CD8-positive, alpha-beta memory T cell (primary cell): ENCODE measurements at places on chromosomes 5 and 9.

GRCh38 chr5:139664727-139665351 lies 16.7 kb downstream of the CXXC5 start:
- no peak for DNase-seq

DNA sequence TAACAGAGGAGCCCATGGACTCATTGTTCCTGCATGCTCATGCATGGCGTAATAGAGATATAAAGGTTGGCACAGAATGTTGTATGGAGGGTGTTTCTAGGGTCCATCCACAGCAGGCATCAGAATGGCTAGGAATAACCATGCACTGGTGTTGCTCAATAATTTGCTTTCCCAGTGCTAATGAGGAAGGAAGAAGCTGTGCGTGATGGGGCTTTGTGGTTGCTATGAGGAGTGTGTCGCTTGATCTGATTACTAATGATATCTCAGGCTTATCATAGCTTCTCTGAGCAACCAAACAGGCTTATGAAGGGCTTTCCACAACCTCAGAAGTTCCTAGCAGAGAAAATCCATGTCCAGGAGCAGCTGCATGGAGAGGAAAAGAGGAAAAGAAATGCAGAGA lies 151.3 kb upstream of the TRPC7 start:
- no peak for DNase-seq

DNA sequence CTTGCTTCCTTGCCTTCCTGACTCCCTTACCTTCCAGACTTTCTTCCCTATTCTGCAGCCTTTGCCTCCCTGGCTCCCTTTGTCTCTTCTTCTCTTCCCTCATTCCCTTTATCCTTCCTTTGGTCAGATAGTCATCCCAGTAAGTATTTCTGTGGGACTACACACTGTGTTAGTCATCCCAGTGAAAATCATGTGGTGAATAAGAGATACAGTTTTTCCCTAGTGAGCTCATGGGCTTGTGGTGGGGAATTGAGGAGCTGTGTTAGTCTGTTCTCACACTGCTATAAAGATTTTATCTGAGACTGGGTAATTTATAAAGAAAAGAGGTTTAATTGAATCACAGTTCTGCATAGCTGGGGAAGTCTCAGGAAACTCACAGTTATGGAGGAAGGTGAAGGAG lies 109.8 kb upstream of the EDIL3 start:
- DNase-seq, result no peak

- DNase-seq, result no peak
Observed at GRCh38 chr5:94754824-94755223, 136.4 kb downstream of the SLF1 start.

DNA sequence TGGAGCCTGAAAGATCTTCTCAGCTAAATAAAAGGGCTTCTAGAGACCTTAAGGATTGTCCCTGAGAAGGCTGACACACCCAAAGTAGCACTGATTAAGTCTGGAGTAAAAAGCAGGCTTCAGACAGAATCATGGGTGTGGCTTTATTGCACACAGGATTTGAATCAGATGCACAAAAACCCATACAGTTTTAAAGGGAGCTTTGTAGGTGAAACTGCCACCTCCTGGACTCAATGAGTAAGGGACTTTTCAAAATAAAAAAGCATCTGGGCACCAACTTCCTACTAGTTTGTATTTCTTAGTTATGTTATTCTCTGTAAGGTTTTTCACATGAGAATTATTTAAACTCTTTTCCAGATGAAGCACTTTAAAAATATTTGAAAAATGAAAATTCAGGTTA lies 129.4 kb downstream of the EDIL3 start:
- no peak for DNase-seq

GRCh38 chr5:6786786-6787495 lies 73.7 kb downstream of the TENT4A start:
- no peak for DNase-seq

DNA sequence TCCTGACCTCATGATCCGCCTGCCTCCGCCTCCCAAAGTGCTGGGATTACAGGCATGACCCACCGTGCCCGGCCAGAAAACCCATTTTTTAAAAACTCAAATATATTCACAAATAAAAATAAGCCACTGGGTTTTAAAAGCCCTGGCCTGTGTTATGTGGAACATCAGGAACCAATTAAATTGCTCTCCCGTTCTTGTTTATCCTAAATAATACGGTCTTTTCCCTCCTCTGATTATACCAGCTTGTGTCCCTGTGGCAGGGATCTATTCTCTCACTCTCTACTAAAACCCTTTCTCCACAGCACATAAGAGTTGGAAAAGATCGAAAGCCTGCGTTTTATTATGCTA lies 30.1 kb upstream of the LPAR1 start:
- no peak for DNase-seq

GRCh38 chr5:179758955-179759354 lies 26.3 kb downstream of the MAML1 start:
- no peak for DNase-seq

DNA sequence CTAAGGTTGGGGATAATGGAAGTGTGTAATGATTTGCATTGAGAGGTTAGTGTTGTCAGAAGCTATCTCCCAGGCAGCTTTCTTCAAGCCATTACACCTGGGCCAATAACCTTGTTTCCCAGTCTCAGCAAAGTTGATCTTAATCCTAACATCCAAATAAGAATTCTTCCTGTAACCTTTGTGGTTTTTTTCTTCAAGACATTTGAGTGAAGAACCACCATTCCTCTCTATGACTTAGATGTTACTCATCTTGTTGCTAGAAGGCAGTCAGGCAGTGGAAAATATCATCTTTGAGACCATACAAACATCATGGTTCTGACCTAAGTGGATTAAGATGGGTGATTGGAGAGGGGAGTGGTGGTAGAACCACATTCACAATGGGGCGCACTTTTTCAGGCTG lies 103.5 kb downstream of the NDUFAF2 start:
- no peak for DNase-seq

DNA sequence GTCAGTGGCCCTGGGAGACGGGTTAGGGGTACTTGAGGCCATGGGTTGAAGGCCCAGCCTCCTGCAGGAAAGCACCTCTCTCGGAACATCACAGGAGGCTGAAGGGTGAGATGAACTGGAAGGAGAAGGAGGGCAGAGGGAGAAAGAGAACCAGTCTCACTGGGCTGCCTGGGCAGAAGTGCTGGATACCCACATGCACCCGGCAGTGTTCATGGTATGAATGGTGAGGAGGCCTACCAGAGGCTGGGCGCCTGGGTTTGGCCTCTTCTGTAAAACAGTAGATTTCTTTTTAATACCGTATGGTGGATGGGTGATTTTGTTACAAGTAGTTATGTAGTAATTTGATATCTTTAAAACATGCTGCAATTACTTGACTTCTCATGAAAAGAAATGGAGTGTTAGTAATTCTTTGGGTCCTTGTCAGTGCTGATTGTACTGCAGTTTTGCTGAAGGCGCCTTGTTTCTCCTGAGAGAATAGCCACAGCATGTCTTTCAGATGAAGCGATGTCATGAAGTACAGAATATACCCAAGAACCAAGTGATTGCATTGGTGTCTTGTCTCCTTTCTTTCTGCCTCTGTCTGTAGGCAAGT lies 258.6 kb downstream of the FANCC start:
- no peak for DNase-seq

GRCh38 chr5:150227606-150228273 lies 37.9 kb downstream of the SLC6A7 start:
- DNase-seq, result no peak

GRCh38 chr9:79089054-79089560 lies 482.7 kb upstream of the TLE4 start:
- DNase-seq, result no peak

GRCh38 chr5:102815540-102816332 lies 60.6 kb downstream of the PAM start:
- no peak for DNase-seq

GRCh38 chr9:33182519-33182918 lies 15.4 kb upstream of the B4GALT1 start:
- DNase-seq, result no peak

DNA sequence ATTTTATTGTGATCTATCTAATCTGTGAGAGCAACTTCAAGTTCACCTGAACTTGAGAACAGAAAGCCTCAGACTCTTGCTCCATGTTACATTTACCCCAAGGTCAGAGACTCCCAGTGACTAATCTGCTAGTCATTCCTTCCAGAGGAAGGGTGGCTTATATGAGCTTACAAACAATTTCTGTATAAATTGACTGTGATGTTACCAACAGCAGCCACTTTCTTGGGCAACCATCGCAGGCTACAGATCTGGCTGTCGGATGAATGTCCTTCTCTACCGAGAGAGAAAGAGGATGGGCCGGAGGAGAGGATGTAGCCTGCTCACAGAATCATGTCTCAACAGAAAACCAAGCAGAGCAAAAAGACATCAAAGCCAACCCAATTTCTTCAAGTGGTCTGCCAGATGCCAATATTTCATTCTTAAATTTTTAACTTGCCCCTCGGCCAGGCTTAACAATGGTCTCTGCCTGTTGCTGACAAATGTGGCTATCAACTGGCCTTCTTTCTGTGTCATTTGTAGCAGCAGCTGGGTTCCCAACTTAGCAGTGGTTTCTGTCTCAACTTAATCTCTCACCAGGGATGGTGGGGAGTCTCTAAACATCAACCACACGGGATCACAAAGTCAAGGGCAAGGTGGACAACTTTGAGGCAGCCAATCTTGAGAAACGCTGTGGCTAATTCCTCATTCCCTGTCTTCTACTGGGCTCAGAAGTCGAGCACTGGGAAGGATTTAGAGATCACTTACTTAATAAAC lies 81.3 kb downstream of the RAPGEF1 start:
- DNase-seq, result no peak

- no peak for DNase-seq
Observed at GRCh38 chr9:93865716-93866115, 89.4 kb downstream of the BARX1 start.

- no peak for DNase-seq
Observed at GRCh38 chr5:174723979-174724483, 351 bp upstream of the MSX2 start.

DNA sequence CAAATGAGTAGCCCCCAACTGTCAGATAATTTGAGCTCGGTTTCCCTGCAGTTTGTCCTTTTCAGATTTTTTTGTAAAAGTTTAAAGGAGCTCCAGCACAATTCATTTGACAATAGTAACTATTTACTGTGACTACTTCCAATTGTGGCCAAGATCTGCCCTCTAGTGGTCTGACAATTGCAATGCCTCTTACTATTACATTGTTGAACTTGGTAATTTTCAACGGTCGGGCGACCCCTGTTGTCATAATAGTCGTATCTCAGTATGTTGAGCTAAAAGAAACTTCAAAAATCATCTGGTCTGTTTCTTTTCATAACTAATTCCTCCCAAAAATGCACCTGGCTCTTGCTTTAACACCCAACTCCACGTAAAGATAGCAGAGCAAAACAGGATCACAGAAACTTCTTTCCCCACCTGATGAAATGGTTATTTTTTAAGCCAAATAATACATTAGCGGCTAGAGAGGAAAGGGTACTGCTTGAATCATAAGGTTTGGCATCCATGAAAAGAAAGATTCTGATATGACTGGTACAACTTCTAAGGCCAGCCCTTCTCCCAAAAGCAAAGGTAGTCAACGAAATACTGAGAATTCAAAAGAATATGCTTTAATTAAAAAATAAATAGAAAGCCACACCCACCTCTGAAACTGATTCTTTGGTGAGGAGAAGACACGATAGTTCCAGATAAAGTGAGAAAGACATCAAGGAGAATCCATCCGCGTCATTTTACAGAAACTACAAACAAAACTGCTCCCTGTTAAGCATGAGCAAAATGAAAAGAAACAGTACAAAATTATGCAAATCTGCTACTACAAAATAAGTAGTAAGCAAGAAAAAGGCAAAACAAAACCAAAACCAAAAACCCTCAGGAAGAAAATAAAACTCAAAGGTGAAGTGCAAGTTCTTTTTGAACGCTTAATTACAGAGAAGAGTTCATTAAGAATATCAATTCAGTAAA lies 76.9 kb upstream of the HTR4 start:
- DNase-seq, result peak; percentile 59

GRCh38 chr9:16345902-16346301 lies 524.6 kb downstream of the BNC2 start:
- no peak for DNase-seq
